ENCODE measurements at places on chromosomes 12 and 14. TPM values are rescaled to one million over a fixed set of nuclear protein-coding genes. Genes with fewer than 3 reads are reported as not detected.

DNA sequence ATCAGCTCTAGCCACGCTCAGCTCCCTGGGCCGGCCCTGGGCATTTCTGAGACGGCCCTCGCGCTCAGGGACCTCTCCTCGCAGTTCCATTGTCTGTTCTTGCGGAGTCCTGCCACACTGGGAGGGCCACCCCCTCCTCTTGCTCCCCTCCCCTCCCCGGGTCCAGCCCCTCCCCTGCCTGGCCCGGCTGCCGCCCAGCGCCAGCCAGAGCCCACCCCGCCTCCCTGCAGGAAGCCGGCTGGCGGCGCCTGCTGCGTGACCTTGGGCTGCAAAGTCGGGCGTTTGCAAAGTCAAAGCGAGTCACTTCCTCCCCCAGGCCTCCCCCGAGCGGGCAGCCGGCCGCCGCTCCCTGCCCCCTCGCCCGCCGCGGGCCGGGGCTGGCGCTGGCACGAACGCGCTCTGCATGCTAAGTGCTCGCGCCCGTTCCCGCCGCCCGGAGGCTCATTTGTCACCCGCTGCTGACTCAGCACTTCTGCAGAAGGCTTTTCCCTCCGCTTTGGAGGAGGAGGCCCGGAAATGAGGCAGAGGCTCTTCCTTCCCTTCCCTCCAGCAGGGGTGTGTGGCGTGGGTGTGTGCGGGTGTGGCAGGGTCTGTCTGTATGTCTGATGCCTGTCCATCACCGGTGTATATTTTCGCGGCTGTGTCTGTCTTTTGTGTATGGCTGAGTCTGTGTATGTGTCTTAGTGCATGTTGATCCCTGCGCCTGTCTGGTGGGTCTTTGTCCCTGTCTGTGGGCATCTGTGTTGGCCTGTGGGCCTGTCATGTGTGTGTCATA is 72.0 kb downstream of the IRF2BPL start:
- H3K27me3 ChIP-seq, result no peaks in the 10 kb centered on the region
- no peaks in the 10 kb centered on the region for H3K36me3 ChIP-seq
- H3K4me3 ChIP-seq, result no peak overlapping the region
- H3K4me1 ChIP-seq, result peaks cover 69% of the 10 kb centered on the region
- H3K27ac ChIP-seq, result peak overlapping the region; percentile 69

DNA sequence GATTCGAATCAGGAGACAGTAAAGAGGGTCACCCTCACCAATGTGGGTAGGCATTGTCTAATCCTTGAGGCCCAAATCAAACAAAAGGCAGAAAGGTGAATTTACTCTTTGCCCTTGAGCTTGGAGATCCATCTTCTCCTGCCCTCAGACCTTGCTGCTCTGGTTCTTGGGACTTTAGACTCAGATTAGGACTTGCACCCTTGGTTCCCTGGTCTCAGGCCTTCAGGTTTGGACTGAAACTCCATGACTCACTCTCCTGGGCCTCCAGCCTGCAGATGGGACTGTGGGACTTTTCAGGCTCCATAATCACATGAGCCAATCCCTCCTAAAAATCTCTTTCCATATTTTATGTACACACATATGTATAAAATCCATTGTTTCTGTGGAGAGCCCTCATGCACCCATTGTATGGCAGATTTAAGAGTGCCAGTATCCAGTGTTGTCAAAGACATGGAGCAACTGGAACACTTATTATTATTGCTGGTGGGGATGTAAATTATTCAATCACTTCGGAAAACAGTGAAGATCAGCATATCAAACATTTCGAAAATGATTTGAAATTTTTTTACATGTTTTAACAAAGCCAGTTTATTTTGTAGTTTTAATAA is 48.7 kb downstream of the EID3 start:
- peaks cover 50% of the 10 kb centered on the region for H3K36me3 ChIP-seq
- H3K4me3 ChIP-seq, result no peak overlapping the region
- no peak overlapping the region for H3K27ac ChIP-seq
- no peaks in the 10 kb centered on the region for H3K27me3 ChIP-seq

The SERPINA1 gene
- total RNA-seq, result 0.98 TPM

The KRT3 gene
- 0.43 TPM for total RNA-seq
